ENCODE measurements at places on chromosomes 12 and 14.

DNA sequence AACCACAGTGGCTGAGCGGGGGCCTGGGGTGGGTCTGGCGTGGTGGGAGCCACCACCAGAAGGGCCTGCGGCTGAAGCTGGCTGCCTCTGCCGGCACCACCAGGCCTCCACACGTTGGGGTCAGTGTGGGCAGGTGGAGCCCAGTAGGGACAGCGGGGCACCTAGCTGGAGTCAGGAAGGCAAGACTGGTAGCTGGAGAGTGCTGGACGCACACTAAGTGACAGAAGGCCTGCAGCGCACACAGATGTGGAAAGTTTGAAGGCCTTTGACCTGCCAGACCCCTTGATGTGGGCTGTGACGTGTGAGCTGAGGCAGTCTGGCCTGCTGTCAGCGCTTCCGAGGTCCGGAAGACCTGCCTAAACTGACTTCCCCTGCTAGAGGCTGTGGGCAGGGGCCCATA is 26.3 kb downstream of the RIN3 start:
- no peak for DNase-seq

DNA sequence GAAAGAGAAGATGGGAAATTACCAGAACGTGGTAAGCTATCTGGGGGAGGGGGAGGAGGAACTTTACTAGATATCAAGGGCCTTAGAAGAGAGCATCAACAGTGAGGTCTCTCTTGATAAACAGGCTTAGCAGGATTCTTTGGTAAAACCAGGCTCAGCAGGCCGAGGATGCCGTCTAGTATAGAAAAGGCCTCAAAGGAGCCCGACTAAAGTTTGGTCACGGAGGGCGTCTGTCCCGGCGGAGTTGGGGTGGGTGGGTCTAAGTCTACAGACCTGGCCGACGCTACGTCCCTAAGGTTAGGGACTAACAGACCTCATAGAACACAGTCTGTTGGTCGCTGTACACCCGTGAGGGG is 538 bp upstream of the TIGAR start:
- no peak for DNase-seq

DNA sequence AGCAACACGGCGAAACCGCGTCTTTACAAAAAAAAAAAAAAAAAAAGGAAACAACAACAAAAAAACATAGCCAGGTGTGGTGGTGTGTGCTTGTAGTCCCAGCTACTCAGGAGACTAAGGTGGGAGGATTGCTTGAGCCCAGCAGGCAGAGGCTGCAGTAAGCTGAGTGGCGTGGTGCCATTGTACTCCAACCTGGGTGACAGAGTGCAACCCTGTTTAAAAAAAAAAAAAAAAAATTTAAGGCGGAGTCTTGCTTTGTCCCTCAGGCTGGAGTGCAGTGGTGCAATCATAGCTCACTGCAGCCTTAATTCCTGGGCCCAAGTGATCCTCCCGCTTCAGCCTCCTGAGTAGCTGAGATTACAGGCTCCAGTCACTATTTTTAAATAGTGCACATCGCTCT is 18.2 kb upstream of the FIGNL2 start:
- no peak for DNase-seq

- no peak for DNase-seq
Observed at GRCh38 chr14:95417492-95417891, 97.8 kb upstream of the CLMN start.
